Spinal cord (tissue), 10 donors: ENCODE measurements at places on chromosomes 7 and 10.

GRCh38 chr7:124275411-124275810 lies 242.5 kb upstream of the TMEM229A start:
- no peak for DNase-seq

DNA sequence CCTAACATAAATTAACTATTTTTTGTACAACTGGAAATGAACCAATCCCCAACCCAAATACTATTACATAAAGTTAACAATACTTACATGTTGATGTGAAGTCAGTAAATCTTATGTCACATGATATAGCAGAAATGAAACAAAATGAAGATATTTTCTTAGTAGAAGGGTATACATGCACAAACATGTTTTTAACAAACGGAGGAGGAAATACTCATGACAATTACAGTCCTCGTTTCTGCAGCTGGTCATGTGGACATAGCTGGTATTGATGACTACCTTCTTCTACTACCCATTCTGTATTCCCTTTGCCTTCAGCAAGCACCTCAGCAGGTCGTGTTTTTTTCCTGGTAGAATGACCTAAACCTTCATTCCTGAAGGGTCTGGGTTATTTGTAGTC lies 252.3 kb downstream of the HTR7 start:
- DNase-seq: no peak

DNA sequence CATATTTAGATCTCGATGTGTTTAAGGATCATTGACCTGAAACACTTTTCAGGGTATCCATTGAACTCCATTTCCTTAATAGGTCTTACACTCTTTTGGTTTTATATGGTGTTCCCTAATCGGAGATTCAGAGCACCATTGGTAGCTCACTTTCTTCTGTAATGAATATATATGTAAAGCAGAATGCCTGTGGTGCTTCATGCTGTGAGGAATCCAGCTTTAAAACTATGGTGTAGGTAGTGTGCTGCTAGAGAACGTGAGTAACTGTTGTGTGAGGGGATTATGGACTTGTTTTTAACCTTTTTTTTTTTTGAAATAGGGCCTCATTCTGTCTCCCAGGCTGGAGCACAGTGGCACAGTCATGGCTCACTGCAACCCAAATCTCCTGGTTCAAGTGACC lies 376.9 kb upstream of the LRGUK start:
- no peak for DNase-seq

DNA sequence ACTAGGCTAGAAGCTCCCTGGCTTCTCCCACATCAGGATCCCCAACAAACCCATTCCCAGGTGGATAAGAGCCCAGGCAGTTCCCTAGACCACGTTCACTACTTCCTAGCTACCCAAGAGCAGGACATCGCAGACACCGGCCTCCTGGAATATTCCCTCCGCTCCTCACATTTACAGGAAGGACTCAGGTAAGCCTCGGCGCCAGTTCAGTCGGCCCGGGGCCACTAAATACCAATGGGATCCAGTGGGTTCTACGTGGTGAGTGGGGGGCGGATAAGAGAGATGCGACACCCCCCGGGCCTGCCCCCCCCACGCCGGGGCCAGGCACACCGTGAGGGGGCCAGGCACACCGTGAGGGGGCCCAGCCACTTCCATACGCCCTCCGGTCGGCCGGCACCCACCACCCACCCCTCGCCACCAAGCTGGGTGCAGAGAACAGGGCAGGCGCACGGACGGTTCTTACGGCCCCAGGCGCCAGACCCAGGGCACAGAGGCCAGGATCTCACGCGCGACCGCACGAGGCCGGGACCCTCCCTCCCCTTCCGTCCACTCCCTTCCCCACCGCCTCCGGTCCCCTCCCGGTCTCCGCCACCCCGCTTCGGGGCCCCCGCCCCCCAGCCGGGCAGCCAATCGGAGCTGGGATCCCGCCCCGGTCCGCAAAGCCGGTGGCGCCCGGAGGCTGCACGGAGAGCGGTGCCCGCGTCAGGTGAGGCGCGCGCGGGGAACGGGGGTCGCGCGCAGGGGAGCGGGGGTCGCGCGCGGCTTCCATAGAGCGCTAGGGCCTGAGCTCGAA lies at the start of gene BLVRA:
BLVRA (plus strand) TSS at position 652 of the 793 bp plus-strand sequence. CDS start 12,479 bp downstream, outside the sequence.
- peak; percentile 47 for DNase-seq

DNA sequence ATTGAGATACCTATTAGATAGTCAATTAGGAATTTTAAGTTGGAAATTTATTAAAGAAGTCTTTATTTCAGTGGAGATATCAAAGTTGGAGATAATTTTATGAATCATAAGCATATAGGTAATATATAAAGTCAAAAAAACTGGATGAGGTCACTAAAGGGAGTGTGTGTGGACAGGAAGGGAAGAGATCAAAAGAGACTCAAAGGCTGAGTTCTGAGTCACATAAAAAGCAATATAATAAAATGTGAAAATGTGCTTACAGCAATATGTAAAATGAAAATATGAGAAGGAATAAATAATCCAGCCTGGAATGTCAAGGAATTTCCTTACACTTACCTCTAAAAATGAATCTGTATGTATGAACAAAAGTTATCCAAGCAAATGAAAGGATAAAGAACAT lies 583.3 kb upstream of the SORCS1 start:
- DNase-seq: no peak

DNA sequence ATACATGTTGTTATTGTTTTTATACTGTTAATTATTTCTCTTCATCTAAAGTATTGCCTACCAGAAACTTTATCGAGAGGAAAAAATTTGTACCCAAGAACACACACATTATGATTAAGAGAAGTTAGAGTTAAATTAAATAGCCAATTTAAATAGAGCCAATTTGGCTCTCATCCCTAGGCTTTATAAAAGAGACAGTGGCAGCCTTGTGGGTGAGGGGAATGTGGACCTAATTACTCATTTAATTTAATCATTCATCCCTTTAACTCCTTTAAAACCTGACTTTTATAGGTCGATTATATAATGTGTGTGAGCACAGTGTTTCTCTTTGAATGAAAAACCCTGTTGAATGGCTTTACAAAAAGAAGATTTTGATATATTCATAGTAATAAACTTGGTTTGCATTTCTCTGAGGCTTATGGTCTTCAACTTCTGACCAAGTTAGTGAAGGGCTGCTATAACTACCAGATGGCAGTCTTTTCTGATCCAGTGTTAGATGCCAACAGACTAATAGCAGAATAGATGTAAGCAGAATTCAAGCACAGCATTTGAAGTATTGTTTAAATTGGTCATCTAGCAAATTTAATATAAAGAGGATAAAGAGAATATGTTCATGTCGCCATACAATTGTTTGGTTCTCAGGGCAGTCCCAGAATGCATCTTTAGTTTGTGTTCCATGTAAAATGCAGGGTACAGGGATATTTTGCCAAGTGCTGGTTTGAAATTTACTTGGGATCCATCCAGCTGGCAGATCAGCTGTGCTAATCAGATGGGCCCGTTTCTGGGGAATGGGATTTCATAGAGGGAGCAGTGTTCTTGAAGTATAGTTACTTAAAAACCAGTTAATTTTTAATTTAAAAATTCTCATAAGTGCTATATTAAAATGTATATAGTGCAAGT lies 25.3 kb downstream of the ADD3 start:
- peak; percentile 53 for DNase-seq

DNA sequence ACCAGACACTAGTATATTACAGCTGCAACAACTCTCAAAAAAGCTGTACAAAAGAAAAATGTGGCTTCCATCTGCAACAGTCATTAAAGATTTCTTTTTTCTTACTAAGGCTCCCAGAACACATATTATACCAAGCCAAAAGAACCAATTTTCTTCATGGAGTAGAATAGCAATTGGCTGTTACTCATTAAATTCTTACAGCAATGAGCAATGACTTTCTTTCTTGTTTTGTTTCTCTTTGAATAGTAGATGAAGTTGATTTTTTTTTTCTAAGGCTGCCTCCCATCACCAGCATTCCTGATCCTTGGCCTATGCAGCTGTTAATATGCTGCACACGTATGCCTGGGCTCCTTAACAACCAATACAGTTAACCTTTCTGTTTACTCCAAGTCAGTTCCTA lies 36.6 kb upstream of the SPOCK2 start:
- peak; percentile 50 for DNase-seq

DNA sequence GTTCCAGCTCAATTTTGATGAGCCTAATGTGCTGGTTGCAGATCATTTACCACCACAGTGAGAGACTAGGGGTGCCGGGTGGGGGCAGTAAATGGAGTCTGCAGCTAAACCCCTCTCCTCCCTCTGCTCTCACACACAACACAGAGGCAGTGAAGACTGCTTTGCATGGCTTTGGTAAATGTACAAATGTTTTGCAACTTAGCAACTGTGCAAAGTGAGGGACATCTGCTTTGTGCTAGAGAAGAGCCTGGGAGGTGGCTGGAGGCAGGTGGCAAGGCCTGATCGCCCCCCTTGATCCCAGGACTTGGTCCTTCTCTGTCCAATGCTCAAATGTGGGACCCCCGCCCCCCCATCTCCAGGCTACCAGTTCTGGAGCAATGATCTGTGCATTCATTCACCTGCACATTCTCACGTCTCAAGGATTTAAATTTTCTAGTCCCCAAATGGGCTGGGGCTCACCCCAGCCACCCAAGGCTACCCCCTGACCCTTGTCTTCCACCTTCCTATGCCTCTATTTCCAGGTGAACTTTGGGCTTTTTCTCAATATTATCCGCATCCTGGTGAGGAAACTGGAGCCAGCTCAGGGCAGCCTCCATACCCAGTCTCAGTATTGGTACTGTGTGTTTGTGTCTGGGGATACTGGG lies 11.6 kb downstream of the GHRHR start:
- no peak for DNase-seq

- DNase-seq: no peak
These were observed 28.1 kb downstream of the DNMBP start for GRCh38 chr10:99981581-99982199.

DNA sequence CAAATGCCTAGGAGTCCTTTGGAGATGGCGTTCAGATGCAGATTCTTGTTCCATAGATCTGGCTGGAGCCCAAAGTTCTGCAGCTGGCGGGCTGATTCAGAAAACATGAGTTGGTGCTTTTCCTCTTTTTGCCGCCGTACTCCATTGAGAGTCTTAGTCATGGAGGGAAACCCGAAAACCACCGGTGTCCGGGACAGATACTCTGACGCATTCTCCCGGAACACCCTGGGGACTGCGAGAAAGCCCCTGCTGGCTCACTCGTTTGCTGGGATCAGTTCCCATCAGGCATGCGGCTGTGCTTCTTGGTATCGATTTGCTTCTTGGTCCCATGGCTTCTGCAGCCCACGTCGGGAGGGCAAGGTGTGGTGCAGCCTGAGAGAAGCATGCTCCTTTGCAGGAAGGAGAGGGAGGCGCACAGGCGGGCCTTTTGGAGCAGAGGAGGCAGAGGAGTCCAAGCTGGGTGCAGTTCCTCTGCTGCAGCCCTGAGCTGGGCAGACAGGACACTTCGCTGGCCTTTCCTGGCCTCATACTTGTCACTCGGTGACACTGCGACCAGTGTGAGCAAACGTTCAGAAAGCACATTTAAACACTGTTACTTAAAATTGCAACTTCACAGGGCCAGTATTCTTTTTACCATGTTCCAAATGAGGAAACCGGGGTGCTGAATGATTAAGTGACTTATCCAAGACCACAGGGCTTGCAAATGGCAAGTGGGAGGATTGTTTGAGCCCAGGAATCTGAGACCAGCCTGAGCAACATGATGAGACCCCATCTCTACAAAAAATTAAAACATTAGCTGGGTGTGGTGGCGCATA lies 30.6 kb upstream of the PFKFB3 start:
- no peak for DNase-seq

GRCh38 chr7:13945670-13946069 lies 43.8 kb downstream of the ETV1 start:
- DNase-seq: peak; percentile 87

GRCh38 chr7:87058744-87059524 lies 520 bp downstream of the ELAPOR2 start:
- DNase-seq: no peak

- DNase-seq: no peak
These were observed 48.5 kb upstream of the SP8 start for GRCh38 chr7:20835111-20835750.

- DNase-seq: no peak
These were observed 38.0 kb downstream of the PYROXD2 start for GRCh38 chr10:98377001-98377400.

- DNase-seq: no peak
These were observed 23.8 kb downstream of the LDB3 start for GRCh38 chr10:86692023-86692514.

GRCh38 chr7:37131855-37132254 lies 316.8 kb downstream of the ELMO1 start:
- DNase-seq: no peak

- DNase-seq: no peak
These were observed 25.0 kb upstream of the ELFN1 start for GRCh38 chr7:1645071-1645409.

DNA sequence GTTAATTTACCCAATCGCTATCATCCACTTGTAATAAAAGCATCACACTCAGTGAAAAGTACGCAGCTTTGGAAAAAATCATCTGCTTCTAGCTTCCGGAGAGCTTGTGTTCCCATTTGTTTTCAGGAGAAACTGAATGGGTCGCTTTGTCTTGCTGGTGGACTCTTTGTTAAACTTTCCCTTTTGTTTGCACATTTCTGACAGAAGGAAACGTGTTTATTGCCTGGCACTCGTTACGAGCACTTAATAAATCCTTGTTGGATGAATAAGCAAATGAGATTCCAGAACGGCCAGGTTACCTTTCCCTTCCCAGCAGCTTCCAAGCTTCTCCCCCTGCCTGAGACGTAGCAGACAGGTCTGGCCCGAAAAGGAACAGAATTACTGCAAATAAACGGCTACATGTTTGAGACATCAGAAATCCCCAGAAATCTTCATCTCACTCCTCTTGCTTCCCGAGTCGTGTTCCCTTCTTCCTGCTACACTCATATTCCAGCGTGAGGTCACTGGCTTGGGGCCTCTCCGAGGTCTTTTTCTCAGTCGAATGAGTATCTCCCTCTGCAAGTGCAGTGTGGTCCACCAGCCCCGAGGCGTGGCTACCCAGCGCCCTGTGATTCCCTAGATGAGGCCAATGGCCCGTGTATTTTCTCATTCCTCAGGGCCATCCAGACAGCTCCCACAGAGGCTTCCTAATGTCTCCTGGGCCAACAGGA lies 167.2 kb downstream of the FRMD4A start:
- no peak for DNase-seq

- DNase-seq: peak; percentile 77
These were observed 33.1 kb upstream of the NEUROD6 start for GRCh38 chr7:31373337-31374289.

GRCh38 chr10:86538547-86538946 lies 17.0 kb upstream of the WAPL start:
- DNase-seq: no peak

DNA sequence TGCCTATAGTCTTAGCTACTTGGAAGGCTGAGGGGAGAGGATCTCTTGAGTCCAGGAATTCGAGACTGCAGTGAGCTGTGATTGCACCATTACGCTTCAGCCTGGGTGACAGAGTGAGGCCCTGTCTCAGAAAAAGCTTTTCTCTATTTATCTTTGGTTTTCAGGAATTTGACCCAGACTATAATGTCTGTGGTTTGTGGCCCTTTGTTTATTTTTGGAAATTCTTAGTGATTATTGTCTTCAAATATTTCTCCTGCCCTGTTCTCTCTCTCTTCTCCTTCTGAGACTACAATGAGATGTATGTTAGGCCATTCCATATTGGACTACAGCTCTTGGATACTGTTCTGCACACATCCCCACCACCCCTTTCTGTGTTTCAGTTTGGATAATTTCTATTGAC lies 4.7 kb downstream of the MUC12 start:
- DNase-seq: no peak

- no peak for DNase-seq
These were observed 15.1 kb downstream of the STEAP4 start for GRCh38 chr7:88291398-88292173.
